NCI-H69 (cell line): ENCODE measurements at places on chromosomes 7 and 10.

DNA sequence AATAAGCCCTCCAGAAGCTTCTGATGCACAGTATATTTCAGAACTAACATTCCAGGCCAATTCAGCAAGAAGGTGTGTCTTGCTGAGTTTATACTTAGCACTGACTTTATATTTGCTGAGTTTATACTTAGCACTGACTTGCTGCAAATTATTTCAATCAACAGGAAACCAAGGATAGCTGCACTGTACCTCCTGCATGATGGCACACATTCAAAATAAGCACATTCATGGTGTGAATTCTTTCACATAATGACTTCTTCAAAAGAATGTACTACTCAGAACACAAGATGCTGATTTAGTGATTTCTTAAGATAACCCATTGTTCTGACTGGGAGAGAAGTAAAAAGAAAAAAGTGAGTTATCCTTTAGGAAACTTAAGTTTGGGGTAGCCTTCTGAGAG, 52.0 kb downstream of the JAZF1 start:
- no peak for DNase-seq

DNA sequence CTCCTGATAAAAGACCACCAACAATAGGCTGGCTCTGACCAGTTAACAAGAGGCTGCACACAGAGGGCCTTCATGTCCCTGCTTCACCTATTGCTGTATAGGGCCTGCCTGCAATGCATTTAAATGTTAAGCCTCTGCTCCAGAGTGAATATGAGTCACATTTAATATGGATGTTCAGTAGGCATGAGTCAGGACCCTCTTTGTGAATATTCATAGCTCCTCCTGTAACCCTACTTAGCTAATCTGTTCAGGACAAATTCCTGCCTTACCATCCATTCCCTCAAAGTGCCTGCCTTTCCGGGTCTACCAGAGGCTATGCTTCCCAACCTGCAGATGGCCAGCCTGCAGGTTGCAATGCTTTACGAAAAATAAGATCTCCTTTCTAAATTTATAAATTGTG, 32.5 kb downstream of the ARHGAP22 start:
- DNase-seq = no peak

GRCh38 chr7:155166673-155167370, 96.7 kb downstream of the HTR5A start:
- DNase-seq = no peak

DNA sequence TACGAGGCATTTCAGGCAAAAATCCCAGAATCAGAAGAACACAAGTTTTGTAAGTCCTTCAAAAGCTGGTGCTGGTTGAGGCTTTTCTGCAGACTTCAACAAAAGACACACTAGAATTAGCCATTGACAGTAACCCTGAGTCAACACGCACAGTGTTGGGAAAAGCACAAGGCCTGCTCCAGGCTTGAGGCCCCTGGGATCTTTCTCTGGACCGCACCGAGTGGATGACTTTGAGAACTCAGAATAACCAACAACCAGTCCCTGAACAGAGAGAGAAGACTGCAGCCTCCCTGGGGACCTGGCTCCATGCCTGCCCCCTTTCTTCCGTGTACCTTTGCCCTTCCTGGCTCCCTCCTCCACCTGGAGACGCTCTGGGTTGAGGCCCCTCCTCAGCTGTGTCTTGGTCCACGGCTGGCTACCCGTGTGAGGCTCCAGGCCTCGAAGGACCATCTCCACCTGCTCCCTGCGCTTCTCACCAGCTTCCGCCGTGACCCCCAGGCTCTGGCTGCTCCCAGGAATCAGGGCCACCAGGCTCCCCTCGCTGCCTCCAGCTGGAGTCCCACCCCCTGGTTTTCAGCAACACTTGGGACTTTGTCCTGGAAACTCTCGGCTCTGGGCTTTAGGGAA, 28.4 kb downstream of the DIP2C start:
- DNase-seq = no peak

DNA sequence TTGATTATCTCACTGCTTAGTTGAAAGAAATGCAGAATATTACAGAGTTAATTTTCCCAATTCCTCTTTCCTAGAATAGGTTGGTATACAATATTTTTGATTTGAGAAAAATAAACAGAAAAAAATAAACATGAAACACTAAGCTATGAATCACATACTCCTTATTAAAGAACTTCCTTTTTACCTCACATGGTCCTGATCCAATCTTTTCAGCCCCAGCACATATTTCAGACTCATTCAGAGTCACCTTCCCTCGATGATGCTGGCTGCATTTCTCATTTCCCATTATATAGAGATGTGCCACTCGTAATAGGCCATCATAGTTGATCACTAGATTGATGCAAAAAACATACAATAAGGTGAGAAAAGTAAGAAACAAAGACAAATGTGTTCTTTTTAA, 64.6 kb downstream of the HGF start:
- no peak for DNase-seq
